Heart right ventricle (tissue), 16 donors: ENCODE measurements at places on chromosomes 11 and 22. TPM values are rescaled to one million over a fixed set of nuclear protein-coding genes. Genes with fewer than 3 reads are reported as not detected.

MYO18B gene
- total RNA-seq: 249 TPM

- DNase-seq: no peak
Measured at GRCh38 chr11:118521892-118522311, 5.4 kb upstream of the TTC36 start.

PKDREJ gene
- 0.13 TPM for total RNA-seq

GRCh38 chr11:132187814-132188213 is 817.4 kb downstream of the NTM start:
- DNase-seq: no peak

OR5AS1 gene
- not detected for total RNA-seq

- no peak for DNase-seq
Measured at GRCh38 chr22:45008751-45009605, 827 bp downstream of the PHF21B start.

ADM2 gene
- total RNA-seq: 0.09 TPM

CEND1 gene
- total RNA-seq: 0.28 TPM

HTR3A gene
- total RNA-seq: not detected

- no peak for DNase-seq
Measured at GRCh38 chr11:86418917-86419316, 44.2 kb downstream of the CCDC81 start.

DNA sequence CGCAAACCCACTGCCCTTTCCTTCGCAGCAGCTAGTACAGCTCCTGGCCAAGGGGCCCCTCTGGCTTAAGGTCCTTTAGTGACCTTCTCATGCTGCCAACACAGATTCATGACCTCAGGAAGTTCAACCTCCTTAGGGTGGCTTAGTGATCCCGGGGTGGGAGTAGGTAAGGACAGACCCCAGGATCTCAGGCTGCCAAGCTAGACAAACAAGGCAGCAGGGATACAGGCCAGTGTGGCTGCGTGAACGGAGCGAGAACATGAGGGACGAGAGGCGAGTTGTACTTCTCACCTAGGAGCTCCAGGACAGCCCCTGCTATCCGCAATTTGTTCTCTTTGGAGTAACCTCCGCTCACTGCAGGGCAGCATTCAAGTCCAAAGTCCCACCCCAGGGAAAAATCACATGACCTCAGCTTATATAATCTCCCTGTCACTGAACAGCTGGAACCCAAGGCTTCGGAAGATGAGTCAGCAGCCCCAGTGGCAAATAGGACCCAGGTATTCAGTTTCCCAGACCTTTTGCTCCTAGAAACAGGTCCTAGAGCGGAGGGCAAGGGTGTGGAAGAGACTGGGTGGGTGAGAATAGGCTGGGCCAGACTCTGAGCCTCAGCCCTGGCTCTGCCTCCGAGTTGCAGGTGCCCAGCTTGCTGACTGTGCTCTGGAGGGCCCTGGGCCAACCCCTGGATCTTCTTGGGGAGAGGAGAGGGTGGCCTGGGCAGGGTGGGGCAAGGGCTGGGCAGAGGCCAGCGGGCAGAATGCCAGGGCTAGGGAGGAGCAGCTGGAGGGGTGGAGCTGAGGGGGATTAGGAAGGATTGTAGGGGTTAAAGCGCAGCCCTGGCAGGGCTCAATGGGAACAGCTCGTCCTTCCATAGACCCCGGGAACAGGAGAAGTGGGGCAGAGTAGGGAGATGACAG is 13.1 kb downstream of the USP2 start:
- peak; percentile 83 for DNase-seq

DNA sequence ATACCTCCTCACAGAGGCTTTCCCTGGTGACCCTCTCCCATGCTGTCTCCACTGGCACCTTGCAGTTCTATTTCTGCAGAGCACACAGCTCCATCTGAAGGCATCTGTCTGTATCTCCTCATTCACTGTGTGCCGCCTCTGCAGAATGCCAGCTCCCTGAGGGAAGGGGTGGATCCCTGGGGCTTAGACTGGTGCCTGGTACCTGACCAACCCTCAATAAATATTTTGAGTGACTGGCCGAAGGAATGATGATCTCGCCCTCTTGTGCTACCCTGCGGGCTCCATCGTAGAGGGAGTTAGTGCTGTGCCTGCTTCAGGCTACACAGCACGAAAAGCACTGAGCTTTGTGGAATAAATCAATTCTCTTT is 1.6 kb downstream of the CBX7 start:
- no peak for DNase-seq

DRD4 gene
- not detected for total RNA-seq

DNA sequence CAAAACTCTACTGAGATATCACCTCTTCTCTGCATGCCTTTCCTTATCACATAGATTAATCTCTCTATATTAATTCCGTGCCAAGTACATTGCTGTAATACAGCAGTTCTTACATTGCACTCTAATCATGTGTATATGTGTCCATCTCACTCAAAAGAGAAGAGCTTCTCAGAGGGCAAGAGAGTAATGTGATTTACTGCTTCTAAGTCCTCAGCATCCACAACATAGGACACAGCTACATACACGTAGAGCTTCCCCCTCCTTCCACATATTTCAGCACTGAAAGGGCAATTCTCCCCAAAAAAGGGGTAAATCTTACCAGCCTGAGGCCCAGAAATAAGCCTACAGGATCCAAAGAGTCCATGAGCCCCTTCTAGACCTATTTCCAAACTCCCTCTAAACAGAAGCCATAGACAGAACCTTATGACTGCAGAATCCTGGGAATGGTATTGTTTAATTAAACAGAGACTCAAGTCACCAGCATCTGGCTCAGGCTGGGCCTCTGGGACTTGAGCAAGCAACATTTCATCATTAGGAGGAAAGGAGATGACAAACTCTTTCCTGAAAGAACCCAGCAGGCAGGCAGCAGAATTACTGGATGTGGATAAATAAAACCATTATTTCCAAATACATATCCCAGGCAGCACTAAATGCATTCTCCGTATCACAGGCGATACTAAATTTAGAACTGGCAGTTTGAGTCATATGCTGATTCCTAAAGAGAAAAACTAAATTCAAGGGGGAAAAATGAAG is 87.2 kb downstream of the KCNC1 start:
- peak; percentile 21 for DNase-seq

GRCh38 chr11:363948-364761 is 5.1 kb upstream of the B4GALNT4 start:
- no peak for DNase-seq

GRCh38 chr11:28763876-28764275 is 655.7 kb downstream of the METTL15 start:
- no peak for DNase-seq

UBQLN3 gene
- total RNA-seq: not detected

GRCh38 chr11:113971506-113972195 is 3.3 kb upstream of the HTR3A start:
- no peak for DNase-seq

CABP4 gene
- 0.73 TPM for total RNA-seq

DNA sequence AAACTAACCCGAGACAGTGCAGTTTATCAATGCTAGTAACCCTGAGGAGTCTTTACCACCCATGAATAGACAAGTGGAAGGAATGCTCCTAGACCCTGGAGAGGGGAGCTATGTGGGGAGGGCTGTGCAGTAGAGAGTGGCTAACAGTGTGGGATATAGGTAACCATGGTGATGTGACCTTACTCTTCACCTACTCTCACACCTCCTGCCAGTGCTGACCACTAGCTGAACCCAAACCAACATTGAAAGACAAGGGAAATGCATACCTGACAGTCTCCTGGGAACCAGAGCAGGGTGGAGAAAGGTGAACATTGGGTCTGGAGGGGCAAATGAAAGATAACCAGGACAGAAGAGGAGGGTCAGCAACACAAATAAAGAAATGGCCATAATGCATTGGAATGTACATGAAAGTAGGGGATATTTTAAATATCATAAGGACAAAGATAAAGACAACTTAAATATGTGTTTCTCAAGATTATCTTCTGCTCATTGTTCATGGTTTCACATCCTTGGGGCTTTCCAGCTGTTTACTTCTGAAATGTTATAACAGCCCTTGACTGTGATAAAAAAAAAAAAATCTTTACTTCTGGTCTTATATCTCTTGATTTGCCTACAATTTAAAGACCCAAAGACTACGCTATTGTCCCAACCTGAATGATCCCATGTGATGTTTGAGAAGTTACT is 983.3 kb upstream of the TENM4 start:
- DNase-seq: no peak

SEPTIN3 gene
- not detected for total RNA-seq

EHF gene
- 0.81 TPM for total RNA-seq

DNA sequence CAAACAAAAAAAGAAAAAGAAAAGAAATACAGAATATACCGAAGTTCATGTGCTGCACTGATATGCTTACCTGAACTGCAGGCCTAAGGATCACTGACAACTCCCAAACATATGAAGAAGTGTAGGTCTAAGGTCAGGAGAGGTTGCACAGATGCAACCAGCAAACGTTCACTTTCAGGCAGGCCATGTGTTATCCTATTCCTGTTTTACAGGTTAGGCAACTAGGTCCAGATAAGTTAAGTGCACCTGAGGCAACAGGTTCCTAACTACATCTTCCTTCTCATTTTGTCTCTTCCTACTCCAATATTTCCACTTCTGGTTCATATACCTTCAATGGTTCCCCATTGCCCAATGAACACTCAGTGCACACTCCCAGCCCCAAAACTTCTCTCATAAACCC is 15.1 kb downstream of the PI4KA start:
- no peak for DNase-seq

DNA sequence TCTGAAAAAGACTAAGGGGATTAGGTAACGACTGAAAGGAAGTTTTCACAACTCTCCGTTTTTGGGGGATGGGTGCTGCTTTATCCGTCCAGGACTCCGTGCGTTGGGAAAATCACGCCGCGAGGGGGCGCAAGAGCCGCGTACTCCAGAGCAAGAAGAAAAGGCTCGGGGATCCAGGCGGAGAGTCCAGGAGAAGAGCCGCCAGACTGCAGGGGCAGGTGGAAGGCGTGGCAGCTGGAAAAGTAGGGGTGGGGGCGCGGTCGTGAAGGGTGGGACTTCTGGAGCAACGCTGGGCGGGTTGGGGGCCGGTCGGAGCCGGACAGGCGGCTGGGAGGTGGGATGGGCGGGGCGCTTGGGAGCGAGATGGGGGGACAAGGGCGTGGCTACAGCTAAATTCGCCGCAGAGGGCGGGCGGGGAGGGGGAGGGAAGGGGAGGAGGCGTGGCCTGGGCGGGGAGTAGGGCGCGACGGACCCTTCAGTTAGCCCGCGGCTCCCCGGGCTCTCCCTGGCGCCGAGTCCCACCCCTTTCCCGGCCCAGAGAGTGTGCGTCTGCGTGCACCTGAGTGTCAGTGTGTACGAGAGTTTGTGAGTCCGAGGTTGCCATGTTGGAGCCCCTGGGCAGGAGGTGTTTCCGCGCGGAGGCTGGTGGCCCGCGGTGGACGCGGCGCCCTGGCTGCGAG is 613 bp upstream of the ARHGEF17 start:
- DNase-seq: peak; percentile 98
